ENCODE measurements at places on chromosomes 1 and 21.
A peak's percentile ranks its signal among the peaks of the same experiment; 100 is the strongest.

DNA sequence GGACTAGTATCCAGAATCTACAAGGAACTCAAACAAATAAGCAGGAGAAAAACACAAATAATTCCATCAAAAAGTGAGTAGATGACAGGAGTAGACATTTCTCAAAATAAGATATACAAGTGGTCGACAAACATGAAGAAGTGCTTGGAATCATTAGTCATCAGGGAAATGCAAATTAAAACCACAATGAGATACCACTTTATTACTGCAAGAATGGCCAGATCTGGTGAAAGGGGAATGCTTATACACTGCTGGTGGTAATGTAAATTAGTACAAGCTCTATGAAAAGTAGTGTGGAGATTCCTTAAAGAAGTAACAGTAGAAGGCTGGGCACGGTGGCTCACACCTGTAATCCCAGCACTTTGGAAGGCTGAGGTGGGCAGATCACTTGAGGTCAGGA, 73.8 kb downstream of the POU2F1 start:
- no peak for DNase-seq

- DNase-seq, result no peak
Observed at GRCh38 chr1:175808573-175808972, 65.2 kb upstream of the TNR start.

GRCh38 chr21:42653231-42654061, at the start of gene PDE9A:
TSS of gene PDE9A (plus strand) at chr21:42653621. CDS start at chr21:42653815, 194 bp downstream.
- peak; percentile 65 for DNase-seq

DNA sequence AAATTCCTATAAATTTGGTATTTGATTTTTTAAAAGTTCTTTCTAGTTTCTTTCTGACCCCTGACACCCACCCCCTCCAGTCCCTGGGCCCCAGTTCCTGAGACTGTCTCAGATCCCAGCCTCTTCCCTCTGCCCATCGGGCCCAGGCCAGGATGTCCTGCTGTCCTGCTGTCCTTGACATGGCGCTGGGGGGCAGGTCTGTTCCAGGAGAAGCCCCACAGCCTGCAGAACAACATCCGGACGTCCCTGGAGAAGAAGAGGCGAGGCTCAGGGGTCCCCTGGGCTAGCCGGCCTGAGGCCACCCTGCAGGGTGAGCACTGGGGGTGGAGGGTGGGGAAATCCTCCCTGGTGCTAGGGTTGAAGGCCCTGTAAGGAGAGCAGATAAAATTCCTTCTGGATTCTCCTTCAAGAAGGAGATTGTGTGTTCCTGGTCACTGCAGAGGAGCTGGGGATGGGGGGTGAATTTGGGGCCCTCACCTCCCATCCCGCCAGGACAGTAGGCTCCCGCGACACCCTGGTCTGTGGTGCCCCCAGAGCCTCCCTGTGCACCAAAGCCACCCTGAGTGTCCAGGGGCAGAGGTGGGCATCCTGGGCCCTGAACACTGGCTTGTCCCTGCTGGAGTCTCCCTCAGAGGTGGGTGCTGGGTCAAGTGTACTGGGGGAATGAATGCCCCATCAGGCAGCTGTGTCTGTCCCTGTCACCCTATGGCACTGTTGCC, 45.0 kb downstream of the DISP3 start:
- DNase-seq, result no peak

- no peak for DNase-seq
Observed at GRCh38 chr1:184598403-184599193, 156.1 kb downstream of the EDEM3 start.

GRCh38 chr21:32878661-32879060, 107.1 kb upstream of the PAXBP1 start:
- no peak for DNase-seq

DNA sequence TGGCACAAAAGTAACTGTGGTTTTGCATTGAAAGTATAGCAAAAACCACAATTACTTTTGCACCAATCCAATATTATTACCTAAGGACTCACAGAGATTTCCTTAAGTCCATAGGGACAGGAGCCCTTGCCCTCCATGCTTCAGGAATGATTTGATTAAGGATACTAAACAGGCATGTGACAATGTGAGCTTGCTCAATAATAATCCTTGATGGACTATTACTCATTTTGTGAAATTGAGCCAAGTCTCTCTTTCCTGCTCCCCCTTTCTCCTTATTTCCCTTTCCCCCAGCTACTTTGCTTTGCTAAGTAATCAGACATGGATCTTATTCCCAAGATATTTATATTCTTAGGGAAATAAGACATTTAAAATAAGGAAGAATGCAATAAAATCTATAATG, 21.6 kb upstream of the RGL1 start:
- DNase-seq, result no peak

DNA sequence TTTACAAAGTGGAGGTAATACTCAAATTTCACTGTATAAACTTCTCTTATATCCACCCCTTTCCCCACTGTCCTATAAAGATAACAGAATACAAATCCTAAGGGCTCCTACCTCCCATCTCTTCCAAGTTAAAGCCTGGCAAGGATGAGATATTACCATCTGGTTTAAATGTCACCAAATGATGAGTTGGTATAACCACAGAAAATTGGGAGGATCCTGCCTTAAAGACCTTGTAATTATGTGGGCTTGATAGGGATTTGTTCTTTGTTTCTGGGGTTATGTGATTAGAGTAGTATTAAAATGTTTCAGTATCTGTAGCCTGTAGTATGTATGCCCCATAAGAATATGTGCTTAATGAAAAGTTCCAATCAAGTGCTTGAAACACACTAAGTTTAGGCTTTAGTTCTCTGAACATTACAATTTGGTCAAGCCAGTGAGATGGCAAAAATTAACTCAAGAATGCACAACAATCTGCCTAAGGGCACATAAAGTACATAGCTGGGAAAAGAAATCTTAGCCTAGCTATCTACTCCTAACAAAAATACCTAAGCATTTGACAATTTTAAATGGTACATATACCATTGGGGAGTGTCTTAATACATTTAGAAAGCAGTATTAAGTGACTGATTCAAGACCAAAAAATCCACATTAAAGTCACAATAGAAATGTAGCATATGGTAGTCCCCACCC, 14.0 kb downstream of the KDM5B start:
- DNase-seq, result no peak

DNA sequence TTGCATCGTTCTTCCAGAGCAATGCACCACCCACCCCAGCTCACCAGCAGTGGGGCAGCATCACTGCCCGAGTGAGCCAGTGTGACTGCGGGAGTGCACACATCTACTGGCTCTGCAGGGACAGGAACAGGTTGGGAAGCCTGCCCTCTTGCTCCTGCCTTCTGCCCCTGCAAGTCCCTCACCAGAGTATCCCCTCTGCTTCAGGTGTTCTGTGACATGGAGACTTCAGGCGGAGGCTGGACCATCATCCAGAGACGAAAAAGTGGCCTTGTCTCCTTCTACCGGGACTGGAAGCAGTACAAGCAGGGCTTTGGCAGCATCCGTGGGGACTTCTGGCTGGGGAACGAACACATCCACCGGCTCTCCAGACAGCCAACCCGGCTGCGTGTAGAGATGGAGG, 4.2 kb downstream of the ANGPTL7 start:
- DNase-seq, result no peak

DNA sequence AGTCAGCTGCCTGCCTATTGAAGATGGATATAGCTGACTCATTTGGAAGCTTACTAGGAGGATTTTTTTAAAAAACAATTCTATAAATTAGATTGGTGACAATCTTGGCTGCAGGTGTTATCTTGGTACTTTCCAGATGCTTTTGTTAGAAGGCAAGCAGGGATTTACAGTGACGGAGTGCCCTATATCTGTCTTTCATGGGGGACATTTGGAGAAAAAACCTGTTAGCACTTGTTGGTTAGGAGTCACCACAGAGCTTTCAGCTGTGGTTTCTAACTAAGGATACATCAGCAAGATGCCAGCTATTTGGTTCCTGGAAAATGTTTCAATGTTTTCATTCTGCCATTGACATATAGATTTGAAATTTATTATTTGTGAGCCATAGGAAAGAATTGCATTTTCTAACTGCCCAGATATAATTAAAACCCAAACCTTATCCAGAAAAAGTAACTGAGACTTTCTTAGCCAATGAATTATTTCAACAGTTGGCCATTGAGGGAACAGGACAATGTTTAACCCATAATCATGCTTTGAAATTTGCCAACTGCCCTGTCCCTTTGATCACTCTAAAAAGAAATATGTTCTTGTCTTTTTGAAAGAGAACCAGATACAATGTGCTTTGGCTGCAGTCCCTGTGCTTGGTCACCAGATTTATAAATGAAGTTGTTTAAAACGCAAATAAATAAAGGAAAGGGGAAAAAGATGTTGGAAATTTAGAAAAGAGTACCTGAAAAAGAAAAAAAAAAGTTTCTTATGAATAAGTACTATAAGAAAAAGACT, 761.0 kb upstream of the CXADR start:
- DNase-seq, result no peak

- DNase-seq, result no peak
Observed at GRCh38 chr1:55443175-55443915, 228.2 kb upstream of the USP24 start.

GRCh38 chr21:35399002-35399530, 350.0 kb upstream of the RUNX1 start:
- no peak for DNase-seq

- DNase-seq, result no peak
Observed at GRCh38 chr1:100178091-100178490, at the start of gene LRRC39. TSS of gene LRRC39 (minus strand) at chr1:100178256. CDS start at chr1:100168516, 9,740 bp downstream.

- DNase-seq, result no peak
Observed at GRCh38 chr1:112033439-112034120, 44.1 kb upstream of the KCND3 start.

- DNase-seq, result no peak
Observed at GRCh38 chr1:204858363-204858821, 12.3 kb upstream of the NFASC start.

- no peak for DNase-seq
Observed at GRCh38 chr1:184199438-184200085, 148.0 kb downstream of the TSEN15 start.

- DNase-seq, result no peak
Observed at GRCh38 chr1:154736841-154737240, 128.9 kb upstream of the ADAR start.

GRCh38 chr1:222927031-222927430, 112.2 kb downstream of the DISP1 start:
- DNase-seq, result no peak

DNA sequence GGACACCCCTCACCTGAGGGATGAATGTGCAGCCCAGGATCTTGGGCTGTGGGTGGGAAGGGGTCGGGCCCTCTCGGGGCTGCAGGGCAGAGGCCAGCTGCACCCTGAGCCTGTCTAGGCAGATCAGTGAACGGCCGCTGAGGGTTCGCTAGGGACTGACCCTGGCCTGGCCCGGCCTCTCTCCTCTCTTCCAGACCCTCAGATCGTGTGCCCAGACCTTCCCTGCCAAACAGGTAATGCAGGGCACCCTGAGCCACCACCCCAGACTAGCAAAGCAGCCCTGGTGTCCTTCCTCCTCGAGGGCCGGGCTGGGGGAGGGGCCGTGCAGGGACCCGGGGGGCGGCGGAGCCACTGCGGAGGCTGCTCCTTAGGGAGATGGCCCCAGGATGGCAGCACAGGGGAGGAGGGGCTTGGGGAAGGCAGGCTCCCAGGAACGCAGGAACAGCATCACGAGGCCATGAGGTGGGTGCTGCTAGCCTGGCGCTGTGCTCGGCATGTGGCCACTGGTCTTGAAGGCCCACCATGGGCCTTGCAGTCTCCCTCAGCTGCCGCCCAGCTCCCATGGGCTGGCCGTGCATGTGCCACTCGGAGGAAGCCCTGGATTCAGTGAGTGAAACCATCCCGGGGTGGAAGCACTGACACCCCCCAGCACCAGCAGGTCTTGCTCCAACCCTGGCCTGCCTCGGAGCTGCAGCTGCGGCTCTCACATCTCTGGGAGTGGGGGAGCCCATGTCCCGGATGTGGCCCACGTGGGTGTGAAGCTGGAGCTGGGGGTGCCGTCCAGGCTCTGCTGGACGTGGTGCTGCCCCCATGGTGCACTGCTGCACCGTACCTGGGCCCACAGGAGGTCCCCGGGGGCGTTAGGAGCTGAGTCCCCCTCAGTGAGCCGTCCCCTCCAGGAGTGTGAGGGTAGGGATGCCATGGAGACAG, 28.7 kb downstream of the COL6A2 start:
- DNase-seq, result no peak

- no peak for DNase-seq
Observed at GRCh38 chr1:91792489-91793071, 93.4 kb downstream of the TGFBR3 start.

- DNase-seq, result no peak
Observed at GRCh38 chr1:160116283-160117147, 956 bp downstream of the ATP1A2 start.

DNA sequence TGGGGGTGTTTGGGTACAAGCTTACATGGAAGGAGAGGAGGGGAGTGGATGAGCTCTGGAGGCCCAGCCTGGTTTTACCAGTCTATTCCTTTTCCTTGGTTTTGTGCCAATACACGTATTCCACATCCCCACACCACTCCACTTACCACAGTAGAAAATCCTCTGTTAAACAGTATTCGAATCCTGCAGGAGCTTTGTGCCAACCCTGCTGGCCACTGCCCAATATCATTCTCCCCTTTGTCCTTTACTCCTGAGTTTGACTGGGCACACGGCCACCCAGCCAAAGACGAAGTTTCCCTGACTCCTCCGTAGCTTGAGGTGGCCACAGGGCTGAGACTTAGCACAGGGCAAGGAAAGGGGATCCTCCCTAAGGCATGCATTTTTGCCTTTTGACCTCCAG, 61.6 kb downstream of the TMCO4 start:
- DNase-seq, result no peak

DNA sequence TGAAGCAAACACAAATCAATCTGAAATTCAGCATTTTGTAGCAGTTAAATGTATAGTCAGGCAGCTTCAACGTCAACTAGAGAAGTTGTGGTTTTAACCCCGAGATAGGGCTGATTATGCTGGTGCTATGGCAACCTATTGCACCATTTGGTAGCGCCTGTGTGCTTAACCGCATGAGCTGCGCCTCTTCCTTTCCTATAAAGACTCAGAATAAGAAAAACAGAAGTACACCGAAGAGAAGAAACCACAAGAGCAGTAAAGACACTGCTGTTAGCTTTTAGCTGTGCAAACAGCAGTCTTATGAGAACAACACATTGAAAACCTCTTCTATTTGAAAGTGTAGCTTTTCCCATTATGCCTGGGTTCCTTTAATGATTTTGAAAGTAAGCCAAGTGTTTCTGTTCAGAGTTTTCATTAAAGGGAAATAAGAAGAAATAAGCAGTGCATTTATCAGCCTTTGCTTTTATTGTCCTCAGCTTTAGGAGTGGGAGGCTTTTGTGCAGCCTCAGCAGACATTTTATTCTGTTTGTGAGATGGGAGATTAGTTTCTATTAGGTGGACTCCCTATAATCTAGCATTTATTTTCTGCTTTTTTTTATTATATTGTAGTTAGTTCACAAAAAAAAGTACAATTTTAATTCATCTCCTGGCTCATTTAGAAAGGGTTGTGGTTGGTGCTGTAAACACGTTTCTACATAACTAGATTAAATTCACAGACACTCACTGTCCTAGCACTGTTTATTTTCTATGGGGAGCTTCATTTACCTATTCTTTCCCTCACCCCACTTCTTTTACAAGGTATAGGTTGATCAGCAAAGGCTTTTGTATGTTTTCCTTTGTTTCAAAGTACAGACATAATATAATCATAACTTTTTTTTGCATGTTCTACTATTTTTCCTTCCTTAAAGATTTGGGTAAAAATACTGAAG, 43.3 kb downstream of the PTPRC start:
- DNase-seq, result peak; percentile 60
